T-helper 1 cell (primary cell): ENCODE measurements at places on chromosomes 16 and 17.

GRCh38 chr17:34051046-34051445, 204.0 kb upstream of the CCL2 start:
- DNase-seq, result no peak

DNA sequence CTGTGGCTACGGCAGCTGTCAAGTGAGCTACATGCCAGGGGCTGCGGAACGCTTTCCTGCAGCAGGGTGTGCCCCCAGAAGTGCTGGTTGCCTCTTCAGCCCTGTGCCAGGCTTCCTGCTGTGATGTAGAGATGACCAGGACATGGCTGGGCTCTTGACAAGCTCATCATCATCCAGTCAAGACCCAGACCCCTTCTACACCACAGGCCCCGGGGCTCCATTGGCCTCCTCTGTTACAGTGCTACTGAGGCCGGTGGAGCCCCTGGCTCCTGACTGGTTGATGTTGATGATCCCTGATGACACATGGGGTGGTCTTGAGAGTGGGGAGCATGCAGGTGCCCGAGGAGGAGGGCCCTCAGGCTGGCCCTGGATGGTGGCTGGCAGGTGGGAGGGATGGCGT, 50.1 kb downstream of the B9D1 start:
- no peak for DNase-seq

DNA sequence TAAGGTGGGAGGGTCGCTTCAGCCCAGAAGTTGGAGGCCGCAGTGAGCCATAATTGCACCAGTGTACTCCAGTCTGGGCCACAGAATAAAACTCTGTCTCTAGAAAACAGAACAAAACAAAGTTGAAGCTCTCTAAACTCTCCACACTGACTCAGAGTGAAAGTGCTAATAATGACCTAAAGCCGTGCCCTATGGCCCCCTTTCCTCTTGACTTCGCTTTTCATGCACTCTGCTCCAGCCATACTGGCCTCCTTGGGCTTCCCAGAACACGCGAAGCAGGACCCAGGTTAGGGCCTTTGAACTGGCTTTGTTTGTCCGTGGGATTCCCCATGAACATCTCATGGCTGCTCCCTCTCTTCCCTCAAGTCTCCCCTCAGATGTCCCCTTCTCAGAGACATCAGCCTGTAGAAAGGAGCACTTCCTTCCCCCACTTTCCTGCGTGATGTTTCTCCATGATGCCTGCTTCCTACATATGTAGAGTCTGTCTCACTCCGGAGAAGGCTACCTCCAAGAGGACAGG, 18.6 kb upstream of the SPN start:
- no peak for DNase-seq

GRCh38 chr17:29292071-29292991, 1.6 kb downstream of the NUFIP2 start:
- peak; percentile 37 for DNase-seq

GRCh38 chr17:12545877-12546513, 119.7 kb upstream of the MYOCD start:
- DNase-seq, result no peak

DNA sequence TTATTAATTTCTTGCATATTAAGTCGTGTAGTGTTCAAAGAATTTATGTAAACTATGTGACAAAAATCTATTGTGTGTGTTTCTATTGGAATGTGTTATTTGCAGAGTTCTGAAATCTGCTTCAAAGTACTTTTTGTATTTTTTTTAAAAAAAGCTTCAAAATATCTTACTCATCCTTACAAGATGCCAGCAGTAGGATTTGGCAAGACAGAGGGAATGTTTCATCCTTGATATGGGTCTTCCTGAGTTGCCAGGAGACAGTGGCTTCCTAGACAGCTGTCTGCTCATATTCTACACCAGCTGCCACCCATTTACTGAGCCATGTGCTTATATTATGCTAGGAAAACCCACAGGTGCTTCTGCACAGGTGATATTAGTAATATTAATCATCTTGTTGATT, 36.4 kb downstream of the EFCAB5 start:
- DNase-seq, result no peak

DNA sequence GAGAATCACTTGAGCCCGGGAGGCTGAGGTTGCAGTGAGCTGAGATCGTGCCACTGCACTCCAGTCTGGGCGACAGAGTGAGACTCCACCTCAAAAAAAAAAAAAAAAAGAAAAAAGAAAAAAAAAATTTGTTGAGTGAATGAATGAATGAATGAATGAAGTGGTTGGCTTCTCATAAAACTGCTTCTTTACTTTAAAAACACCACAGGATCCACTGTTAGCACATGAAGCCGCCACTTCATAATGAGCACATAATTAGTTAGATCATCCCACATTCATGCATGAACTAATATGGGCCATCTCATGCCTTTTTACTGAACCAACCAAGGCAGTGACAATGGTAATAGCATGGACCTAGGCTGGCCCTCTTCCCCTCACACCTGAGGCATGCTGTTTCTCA, 135.0 kb upstream of the XYLT1 start:
- DNase-seq, result no peak

DNA sequence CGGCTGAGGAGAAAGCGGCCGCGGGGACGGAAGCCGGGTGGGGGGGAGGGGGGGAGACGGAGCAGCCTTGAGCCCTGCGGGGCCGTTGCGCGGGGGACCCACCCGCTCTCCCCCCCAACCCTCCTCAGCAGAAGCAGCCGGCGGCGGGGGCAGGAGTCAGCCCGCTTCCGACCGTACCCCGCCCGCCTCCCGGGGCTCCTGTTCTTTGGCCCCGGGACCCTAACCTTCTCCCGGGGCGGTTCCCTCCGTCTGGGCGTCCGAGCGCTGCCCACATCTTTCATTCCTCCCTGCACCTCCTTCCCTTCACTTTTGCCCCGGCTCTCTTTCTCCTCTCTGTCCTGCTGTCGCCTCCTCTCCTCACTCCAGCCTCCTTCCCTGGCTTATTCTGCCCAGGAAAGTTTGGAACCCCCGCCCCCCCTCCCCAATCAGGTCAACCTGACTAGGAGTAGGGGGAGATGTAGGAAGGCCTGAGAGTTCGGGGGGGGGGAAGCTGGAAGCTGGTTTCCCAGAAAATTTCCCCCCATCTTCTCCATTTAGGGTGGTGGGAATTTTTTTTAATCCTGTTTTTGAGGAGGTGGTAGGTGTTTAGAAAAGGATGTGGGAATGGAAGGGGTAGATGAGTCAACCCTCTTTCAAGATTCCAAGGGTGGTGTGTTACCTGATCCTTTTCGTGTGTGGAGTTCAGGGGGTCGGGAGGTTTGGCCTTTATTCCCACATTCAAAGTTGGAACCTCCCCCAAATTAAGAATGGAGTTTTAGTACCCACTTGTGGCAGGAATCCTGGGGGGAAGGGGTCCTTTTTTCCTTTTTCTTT, 427 bp upstream of the NLK start:
- no peak for DNase-seq

- DNase-seq, result no peak
These were observed 177.1 kb upstream of the WSCD1 start for GRCh38 chr17:5892921-5893675.

DNA sequence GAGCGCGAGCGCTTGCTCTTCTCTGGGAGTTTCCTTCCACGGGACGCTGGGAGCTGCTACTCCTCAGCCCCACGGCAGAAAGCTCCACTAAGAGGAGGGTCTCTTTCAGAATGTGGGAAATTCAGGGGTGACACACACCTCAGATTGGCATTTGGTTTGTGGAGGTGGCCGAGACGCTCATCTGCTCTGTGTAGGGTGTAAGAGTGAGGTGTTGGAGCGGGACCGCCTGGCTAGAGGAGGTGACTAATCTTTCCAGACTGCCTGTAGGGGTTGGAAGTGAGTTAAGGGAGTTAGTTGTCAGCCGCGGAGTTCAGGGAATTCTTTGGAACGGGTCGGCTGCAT, 735 bp downstream of the PSMD11 start:
- no peak for DNase-seq

GRCh38 chr17:29929006-29929532, 959 bp downstream of the SSH2 start:
- DNase-seq, result no peak

DNA sequence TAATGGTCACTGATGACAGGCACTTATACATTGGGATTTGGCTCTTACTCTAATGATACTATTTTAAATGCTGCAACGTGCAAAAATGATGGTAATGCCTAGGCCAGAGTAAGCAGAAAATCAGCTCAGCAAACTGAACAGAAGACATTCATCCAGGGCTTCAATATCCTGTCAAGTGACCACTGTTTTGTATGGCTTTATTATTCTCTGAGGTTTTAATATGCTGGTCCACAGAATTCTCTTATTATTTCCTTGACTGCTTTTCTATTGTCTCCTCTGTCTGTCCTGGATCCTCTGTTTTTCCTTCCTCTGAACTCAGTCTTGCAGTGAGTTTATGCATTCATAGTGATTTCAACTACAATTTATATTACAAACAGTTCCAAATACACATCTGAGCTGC, 90.8 kb upstream of the PMFBP1 start:
- no peak for DNase-seq

DNA sequence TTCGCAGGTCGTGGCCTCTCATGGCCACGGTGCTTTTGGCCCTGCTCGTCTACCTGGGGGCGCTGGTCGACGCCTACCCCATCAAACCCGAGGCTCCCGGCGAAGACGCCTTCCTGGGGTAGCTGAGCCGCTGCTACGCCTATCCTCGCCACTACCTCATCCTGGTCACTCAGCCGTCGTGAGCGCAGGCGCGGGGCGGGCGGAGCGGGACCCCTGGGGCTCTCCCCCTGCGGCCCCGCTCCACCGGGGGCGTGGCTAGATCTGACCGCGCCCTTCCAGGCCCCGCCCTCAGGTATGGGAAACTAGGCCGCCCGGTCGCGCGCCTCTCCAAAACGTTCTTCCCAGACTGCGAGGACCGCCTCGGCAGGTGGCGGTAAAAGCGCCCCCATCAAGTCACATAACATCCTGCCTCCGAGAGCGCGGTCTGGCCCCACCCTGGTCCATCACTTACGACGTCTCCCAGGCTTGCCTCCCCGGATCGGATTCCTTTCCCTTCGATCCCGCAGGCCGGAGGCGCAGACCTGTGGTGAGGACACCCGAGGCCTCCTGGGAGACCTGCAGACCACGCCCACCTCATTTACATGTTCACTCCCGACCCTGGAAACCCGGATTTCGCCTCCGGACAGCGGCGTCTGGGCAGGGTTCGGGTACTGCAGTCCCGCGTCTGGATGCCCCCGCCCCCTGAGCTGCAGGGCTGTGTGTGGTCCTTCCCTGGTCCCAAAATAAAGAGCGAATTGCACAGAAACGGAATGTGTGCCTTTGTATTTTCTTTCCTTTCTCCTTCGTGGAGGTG, 91.5 kb upstream of the TMEM97 start:
- no peak for DNase-seq

DNA sequence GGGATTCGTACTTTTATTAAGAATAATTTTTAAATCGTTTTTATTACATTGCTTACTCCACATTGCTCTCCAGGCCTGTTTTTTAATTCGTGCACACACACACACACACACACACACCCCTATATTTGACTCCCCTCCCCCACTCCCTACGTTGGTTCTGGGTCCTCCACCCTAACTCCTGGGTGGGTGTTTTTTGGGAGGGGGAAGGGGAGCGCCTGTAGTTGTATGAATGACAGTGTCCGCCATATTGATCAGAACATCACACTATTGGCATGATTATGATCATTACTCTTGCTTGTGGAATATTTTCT, 1.3 kb downstream of the GNAO1 start:
- no peak for DNase-seq

- no peak for DNase-seq
These were observed 58.8 kb downstream of the RNF213 start for GRCh38 chr17:80319262-80319998.

- no peak for DNase-seq
These were observed 77.3 kb upstream of the ATF7IP2 start for GRCh38 chr16:10308305-10309193.

DNA sequence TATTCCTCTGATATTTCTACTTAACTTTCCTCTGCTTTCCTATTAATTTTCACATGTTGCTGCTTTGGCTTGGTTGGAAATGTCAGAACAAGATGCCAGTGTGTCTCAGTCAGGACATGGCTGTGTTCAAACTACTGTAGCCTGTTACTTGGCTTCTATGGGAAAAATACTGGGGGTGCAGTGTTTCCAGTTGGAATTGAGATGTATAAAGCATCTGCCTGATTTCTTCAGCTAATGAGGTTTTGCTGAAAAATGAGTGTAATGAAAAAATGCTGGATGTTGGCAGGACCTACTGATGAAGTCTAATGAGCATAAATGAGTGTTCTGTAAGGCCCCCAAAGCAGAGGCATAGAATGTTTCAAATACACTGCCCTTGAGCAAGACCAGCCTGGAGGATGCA, 166.6 kb downstream of the PHKB start:
- no peak for DNase-seq

DNA sequence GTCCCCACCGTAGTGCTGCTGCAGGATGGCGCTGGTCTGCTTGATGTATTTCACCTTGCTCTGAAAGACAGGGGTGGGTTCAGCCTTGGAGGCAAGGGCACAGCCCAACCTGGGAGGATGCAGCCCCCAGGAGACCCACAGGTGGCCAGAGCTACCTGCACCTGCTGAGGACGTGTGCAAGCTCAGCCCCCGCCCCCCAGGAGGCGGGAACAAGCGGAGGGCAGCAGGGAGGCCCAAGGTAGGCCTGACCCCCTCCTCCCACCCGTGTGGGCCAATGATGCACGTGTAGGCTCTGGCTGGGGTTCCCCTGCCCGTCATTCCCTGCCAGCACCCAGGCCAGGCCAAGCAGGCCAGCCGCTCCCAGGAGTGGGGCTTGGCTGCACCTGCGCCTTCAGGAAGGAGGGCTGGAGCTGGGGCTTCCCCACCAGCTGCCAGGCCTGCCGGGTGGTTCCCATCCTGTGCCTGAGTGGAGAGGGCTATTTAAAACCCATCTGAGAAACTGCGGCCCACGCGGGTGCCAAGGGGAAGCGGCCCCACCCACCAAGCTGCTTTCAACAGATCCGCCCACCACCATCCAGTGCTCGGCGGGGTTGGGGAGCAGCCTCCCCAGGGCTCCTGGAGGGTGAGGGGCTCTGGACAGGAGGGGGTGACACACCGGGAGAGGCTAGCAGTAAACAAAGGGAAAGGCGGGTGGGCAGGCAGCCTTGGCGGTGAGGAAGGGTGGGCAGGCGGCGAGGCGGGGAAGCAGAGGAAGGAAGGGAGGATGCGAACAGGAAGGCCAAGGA, 3.8 kb downstream of the NTHL1 start:
- no peak for DNase-seq

DNA sequence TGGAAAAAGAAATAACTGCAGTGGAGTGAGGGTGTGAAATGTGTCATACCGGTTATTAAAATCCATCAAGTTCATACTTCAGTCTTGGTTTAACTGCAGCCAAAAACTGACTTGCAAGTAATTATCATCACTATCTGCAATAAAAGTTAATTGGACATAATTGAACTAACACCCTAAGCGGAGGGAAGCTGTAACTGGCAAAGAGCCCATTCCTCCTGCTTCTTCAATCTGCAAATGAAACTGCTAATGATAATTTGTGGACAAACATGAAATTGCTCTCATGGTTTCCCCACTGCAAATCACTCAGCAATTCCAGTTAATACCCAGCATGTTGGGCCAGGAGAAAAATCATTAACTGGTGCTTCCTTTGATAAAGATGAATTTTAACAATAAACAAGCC, 46.5 kb downstream of the FAM222B start:
- no peak for DNase-seq
